ENCODE measurements at places on chromosomes 2 and 18.

DNA sequence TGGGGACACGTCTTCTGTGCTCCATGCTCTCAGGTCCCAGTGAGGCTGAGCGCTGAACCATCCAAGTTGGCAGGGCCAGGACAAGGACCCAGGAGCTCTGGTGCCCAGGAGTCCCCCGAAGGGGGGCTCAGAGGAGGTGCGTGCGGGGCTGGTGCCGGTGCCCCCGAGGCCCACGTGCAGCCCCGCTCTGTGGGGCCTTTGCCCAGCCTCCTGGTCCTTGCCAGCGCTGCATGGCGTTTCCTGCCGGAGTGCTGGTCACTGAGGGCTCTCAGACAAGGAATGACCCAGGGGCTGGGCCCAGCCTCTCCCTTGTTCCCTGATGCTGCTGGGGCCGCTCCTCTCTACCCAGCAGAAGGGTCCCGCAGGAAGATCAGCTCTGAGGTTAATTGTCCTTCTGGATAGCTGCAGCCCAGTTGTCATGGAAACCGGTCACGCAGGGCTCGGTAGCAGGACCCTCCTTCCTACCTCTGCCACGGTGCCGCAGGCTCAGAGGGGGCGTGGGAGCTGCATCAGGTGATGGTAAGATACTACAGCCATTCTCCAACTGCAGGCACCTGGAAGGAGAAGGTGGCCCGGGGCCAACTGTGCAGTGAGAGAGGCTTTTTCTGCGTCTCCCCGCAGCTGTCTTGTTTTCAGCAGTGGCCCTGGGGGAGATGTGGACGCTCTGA, 64.5 kb downstream of the RRM2 start:
- DNase-seq, result no peak

- no peak for DNase-seq
These were observed 24.9 kb upstream of the LRRTM1 start for GRCh38 chr2:80329491-80329890.

- no peak for DNase-seq
These were observed 141.2 kb upstream of the CTAGE1 start for GRCh38 chr18:22558945-22559385.

GRCh38 chr2:234823877-234824376, 127.9 kb upstream of the SH3BP4 start:
- no peak for DNase-seq

- no peak for DNase-seq
These were observed 136.8 kb upstream of the MAP3K20 start for GRCh38 chr2:172938713-172939375.

Data from stimulated activated CD8-positive, alpha-beta memory T cell treated with anti-CD3 and anti-CD28 coated beads, Interleukin-7, amount 100 ng/mL, for 1 hour (primary cell).